H7 (cell line): ENCODE measurements at places on chromosomes 12 and 14.

GRCh38 chr12:116152268-116152667, 125.2 kb downstream of the MED13L start:
- DNase-seq, result no peak

GRCh38 chr12:120713861-120714482, 3.7 kb downstream of the UNC119B start:
- DNase-seq, result peak; percentile 83

DNA sequence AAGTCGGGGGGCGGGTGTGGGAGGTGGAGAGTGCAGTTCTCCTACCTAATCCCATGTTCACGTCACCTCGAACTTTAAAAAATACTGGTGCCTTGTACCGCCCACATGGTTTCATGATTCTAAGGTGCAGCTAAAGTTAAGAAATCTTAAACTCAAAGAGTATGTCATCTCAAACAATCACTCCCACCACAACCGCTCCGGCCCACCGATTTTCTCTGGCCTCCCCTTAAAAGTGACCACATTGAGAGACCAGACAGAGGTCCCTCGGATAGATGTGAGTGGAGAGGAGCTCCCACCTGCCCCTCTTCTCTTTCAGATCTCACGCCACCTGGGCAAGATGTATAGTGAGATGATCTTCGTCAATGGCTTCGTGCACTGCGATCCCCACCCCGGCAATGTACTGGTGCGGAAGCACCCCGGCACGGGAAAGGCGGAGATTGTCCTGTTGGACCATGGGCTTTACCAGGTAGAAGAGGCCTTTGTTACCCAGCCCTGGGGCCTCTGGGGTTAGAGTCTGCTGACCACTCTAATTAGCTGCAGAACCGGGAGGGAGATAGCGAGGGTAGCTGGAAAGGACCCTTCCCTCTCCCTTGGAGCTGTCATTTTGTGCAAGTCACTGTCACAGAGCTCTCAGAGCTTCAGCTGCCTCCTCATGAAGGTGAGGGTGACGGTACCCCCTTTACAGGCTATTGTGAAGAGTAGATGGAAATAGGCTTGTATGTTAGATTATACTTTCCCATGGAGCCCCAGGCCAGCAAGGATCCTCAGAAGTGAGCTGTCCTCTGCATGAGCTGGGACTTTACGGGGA, 124.4 kb downstream of the ADCK1 start:
- no peak for DNase-seq

DNA sequence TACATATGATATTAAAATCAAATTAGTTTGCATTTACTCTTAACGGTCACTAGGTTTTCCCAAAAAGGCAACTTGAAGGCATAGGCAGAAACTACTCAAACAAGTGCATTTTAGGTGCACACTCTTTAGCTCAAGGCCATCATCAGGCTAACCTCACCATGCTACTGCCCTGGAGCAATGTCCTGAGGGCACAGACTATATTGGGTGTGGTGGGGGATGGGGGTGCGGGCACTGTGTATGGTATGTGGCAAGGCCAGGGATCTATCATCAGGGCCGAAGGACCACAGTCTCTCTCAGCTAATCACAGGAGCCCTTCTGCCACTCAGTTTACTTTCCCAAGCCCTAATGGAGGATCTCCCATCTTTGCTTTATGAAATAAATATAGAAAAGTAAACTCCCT, 51.9 kb downstream of the SH2B3 start:
- DNase-seq, result peak; percentile 12

DNA sequence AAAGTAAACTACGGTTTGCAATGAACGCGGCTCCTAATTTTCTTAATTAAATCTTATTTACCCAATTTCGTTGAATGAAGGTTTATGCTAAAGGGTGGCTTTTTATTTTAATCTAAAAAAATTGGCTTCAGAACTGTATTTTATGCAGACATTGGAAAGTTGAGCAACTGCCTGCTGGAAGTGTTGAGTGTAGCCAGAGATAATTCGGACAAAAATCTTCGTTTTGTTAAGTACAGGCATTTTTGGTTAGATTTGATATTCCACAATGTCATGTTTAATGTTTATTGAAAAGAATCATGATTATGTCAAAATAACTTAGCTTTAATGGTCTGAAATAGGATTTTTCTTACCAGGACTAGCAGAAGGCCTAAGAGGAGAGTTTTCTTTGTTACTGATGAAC, 875 bp downstream of the IRAK3 start:
- no peak for DNase-seq

DNA sequence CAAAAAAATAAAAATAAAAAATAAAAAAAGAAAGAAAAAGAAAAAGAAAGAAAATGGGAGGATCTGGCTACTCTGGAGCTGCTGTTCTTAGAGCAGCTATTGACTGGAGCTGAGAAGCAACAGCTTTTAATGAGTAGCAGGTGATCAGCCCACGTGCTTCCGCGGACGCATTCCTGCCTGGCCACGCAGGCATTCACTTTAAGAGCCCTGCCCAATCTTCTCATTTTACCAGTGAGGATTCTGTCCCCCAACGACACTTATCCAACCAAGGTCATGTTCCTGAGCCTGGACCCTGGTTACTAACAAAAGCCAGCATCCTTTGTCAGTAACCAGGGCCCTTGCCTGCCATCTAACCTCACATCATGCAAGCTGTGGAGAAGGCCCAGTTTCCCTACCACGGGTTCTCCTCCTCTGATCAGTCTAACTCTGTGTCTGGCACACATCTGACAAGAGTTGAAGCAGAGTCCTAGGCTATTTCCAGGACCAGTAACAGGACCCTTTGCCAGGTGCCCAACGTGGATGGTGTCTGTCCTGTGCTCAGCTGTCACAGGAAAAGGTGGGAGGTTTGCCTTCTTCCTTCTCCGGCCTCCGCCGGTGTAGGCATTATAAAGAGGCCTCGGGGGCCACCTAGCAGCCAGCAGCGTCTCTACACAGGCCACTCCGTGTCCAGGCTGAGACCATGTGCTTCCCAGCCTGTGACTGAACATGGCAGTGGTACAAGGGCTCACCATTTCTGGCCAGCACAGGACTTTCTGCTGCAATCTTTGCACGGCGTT, 60.9 kb upstream of the GPATCH2L start:
- peak; percentile 67 for DNase-seq

GRCh38 chr12:52122540-52122871, 43.0 kb downstream of the SMIM41 start:
- peak; percentile 20 for DNase-seq

- no peak for DNase-seq
These were observed 33.0 kb downstream of the SPATS2 start for GRCh38 chr12:49400304-49400703.

DNA sequence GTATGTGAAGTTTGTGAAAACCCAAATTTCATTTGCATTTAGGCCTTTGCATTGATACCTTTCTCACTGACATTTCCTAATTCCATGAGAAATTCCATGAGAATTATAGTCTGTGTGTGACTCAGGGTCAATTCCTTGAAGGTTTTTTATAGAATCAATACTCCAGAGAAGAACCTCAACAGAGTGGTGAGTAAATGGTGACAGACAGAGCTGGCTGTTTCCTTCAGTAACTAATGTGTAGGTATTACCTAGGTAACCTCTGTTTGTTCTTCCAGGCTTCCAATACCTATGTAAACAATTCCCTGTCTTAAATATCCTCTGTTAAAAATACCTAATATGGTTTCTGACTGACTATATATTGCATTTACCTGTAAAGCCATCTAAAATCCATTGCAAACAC, 117.0 kb downstream of the TTC8 start:
- DNase-seq, result no peak

GRCh38 chr14:54662491-54663133, 95.7 kb downstream of the SAMD4A start:
- no peak for DNase-seq
